ENCODE measurements at places on chromosomes 2 and 18.
A peak's percentile ranks its signal among the peaks of the same experiment; 100 is the strongest.

DNA sequence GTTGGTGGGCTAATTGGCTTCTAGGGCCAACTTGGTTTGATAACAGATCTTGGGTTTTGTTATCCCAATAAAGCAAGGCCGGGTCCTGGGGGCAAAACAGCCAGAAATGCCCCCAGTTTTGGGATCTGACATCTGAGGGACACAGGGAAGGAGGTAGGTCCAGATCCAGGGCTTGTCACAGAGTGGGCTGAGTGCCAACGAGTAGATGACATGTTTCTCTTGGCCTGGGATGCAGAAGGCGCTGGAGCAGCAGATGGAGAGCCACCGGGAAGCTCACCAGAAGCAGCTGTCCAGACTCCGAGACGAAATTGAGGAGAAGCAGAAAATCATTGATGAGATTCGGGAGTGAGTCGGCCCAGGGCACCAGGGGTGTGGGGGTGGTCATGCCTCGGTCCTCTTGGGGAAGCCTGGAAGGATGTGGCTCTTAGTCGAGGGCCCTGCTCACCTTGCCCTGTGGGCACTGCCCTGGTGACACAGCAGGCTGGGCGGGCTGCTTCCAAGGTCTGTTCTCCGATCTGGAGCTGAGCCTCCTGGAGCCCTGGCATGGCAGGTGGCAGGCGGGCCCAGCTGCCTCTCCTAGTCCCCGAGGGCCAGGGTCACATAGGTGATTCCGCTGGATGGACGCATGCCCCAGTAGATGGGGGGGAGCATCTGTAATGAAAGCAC, 40.2 kb upstream of the LYPD6B start:
- no peak for DNase-seq

GRCh38 chr2:166068981-166069380, 58.8 kb downstream of the SCN1A start:
- DNase-seq, result no peak

GRCh38 chr2:138201286-138201685, 237.0 kb downstream of the HNMT start:
- DNase-seq, result no peak

GRCh38 chr2:17429130-17429529, 89.1 kb downstream of the RAD51AP2 start:
- no peak for DNase-seq

DNA sequence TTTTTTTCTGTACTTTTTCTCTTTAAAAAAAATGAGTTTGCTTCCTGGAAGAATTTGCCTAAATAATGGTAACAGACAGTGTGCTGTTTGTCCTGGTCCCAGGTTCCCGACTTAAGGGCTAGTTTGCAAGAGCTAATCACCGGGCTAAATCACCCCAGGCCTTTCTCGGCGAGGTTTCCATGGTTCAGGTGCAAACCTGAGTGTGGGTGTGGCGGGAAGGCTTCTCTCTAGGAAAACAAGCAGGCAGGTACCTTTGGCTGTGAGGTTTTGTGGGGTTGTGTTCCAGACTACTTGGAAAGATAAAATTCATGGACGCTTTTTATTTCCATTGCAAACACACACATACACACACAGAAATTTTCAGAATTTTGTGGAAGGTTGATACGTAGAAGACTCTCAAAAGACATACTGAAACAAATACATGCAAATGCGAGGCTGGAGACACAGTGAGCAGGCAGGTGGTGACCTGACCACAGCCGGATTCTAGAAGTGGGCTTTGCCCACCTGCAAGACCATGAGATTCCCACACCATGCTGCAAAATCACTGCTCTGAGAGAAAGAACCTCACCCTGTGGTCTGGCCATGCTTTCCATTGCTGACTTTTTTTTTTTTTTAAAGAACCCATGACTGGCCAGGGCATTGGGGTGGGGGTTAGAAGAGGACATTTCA, 815 bp downstream of the CNDP1 start:
- DNase-seq, result no peak

DNA sequence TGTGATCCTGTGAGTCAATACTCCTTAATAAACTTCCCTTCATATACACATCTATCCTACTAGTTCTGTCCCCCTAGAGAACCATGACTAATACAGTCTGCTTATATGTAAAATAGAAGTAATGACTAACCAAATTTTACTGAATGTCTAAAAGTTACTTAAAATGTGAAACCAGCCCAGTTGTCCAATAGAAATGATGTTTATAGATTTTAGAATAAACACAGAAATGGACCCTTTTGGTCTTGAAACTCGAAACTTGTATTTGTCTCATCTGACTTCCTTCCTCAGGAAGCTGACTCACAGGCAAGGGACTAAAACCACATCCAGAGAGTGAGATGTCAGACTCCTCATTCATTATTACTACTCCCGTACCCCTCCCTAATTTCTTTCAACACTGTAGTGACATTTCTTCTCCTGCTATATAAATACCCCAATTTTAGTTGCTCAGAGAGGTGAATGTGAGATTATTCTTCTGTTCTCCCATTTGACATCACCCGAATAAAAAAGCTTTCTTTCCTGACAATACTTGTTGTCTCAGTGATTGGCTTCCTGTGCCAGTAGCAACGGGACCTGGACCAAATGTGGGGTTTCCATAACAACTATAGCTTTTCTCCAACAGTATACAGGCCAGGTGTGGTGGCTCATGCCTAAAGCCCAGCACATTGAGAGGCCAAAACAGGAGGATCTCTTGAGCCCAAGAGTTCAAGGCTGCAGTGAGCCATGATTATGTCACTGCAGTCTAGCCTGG, 486.0 kb downstream of the ERBB4 start:
- no peak for DNase-seq

- no peak for DNase-seq
Observed at GRCh38 chr2:189350540-189351209, 90.6 kb upstream of the WDR75 start.

DNA sequence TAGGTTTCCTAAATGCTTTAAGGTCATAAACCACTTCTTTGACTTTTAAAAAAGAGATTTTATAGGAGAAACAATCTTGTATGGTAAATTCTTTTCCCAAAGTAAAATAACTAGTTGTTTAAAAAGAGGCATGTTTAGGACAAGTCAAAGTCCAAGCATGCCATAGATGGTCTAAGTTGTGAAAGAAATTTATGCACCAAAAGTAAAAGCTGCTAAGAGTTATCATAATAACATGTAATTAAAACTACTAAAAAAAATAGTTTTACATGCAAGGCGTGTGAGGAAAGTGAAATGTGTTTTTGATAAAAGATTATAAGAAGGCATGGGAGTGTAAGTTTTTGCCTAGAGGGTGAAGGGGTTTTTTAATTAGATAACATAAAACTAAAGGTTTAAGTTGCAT, 22.5 kb downstream of the FAM210A start:
- DNase-seq, result no peak

DNA sequence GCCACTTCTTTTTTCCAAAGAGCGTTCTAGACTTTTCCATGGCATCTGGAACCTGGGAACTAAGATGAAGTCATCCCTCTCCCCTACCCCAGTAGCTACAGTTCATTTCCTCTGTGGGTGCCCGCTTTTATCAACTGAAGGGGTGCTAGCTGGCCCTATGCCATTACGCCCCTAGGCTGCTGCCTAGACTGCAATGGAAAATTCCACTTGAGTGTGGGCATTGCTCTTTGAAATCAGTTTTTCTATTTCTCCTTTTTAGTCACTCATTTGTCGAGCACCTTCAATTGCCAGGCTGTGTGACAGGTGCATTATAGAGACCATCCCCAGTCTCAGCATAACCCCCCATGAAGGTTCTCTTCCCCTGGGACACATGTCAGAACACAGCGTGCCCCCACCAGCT, 7.3 kb downstream of the TEX51 start:
- peak; percentile 19 for DNase-seq

- DNase-seq, result no peak
Observed at GRCh38 chr2:68234405-68234804, 17.9 kb downstream of the PPP3R1 start.

DNA sequence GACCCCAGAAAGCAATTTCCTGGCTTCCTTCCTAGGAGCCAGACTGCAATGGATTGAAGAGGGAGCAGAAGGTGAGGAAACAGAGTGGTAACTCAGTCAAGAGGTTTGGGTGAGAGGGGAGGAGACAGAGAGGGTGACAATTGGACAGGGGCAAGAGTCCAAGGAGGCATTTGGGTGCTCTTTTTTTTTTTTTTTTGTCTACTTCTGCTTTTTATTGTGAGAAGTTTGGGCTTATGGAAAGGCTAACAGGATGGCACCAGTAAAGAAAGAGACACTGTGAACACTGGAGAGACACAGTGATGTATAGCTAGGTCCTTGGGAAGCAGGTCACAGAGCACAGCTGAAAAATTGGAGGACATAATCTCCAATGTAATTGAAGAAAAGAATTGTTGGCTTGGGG, 25.0 kb downstream of the CYBRD1 start:
- DNase-seq, result peak; percentile 26

All from esophagus muscularis mucosa (tissue), 4 donors.